ENCODE measurements at places on chromosomes 1 and 21. TPM values are rescaled to one million over a fixed set of nuclear protein-coding genes. Genes with fewer than 3 reads are reported as not detected.

- DNase-seq: no peak
These were observed 5.6 kb upstream of the BSDC1 start for GRCh38 chr1:32399843-32400242.

Gene FCRL3
- 0.10 TPM for polyA plus RNA-seq

DNA sequence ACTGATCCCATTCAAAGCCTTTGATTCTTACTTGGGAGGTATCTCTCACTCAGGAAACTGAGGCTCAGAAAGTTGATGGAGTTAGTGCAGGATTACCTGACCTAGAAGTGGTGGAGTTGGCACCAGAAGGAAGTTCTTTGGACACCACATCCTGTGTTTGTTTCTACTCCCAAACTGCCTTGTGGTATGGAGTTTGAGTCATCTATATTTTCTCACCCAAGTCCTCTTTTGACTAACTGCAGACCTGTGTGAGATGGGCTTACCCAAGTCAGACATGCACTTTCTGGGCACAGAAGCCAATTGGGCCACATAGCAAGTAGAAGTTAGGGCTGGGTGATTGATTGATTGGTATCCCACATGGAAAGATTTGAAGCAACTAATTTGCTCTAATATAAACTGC lies 36.1 kb downstream of the FGGY start:
- no peak for DNase-seq

GRCh38 chr1:208643005-208643597 lies 398.9 kb upstream of the PLXNA2 start:
- DNase-seq: peak; percentile 31

Gene CELF3
- polyA plus RNA-seq: 0.23 TPM

Gene CAPN9
- 1.2 TPM for polyA plus RNA-seq

Gene ARHGEF16
- 0.48 TPM for polyA plus RNA-seq

- no peak for DNase-seq
These were observed 33.0 kb upstream of the LRIG2 start for GRCh38 chr1:113040041-113040440.

GRCh38 chr1:161738627-161739287 lies 10.8 kb upstream of the DUSP12 start:
- DNase-seq: no peak

- DNase-seq: no peak
These were observed 34.5 kb upstream of the SERBP1 start for GRCh38 chr1:67464746-67465145.

Gene UMODL1
- not detected for polyA plus RNA-seq

Gene PLCH2
- polyA plus RNA-seq: 0.58 TPM

DNA sequence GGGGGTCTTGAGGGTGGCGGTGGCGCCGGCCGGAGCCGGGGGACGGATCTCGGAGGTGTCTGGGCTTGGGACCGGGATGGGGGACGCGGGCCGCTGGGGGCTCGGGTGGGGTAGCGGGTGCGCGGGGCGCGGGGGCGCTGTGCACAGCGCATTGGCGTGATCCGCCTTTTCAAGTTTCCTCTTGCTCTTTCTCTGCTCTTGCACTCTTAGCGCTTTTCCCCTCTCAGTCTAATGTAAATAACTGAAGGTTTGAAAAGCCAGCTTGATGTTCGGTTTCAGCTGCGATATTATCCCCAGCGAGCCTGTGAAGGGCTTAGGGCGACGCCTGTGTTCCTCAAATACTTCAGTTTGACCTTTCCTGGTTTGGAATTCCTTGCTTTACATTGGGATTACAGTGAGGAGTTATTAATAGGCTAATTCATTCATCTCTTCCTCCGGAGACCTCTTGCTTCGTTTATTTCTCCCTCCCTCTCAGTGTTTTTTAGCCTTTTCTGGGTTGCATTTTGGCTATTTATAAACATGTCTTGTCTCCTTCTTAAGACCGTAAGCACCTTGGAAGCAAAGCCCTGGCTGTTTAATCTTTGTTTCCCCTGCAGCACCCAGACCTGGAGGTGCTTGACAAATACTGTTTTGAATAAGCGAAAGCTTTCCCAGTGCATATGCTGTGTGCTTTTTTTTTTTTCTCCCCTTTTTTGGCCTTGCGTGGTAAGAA lies 693 bp downstream of the RAB4A start:
- peak; percentile 18 for DNase-seq

Gene KDF1
- polyA plus RNA-seq: not detected

Gene KLF17
- 0.09 TPM for polyA plus RNA-seq

- peak; percentile 87 for DNase-seq
These were observed 106.1 kb downstream of the KIAA0319L start for GRCh38 chr1:35451125-35451528.

Gene NUDT17
- polyA plus RNA-seq: 15.3 TPM

DNA sequence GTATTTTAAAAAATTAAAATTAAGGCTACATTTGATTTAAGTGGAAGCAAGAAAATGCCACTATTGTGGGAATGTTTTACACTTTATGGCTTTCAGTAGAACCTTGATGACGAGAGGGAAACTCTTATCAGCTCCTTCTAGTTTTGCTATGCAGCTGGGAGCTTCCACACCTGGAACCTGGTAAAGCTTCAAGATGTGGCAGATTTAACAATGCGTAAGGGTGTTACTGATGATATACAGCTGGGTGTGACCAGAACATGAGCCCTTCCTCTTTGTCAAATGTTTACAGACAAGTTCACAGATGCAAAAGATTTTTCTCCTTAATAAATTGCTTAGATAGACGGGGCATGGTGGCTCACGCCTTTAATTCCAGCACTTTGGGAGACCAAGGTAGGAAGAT lies 20.3 kb downstream of the TTC13 start:
- DNase-seq: no peak

DNA sequence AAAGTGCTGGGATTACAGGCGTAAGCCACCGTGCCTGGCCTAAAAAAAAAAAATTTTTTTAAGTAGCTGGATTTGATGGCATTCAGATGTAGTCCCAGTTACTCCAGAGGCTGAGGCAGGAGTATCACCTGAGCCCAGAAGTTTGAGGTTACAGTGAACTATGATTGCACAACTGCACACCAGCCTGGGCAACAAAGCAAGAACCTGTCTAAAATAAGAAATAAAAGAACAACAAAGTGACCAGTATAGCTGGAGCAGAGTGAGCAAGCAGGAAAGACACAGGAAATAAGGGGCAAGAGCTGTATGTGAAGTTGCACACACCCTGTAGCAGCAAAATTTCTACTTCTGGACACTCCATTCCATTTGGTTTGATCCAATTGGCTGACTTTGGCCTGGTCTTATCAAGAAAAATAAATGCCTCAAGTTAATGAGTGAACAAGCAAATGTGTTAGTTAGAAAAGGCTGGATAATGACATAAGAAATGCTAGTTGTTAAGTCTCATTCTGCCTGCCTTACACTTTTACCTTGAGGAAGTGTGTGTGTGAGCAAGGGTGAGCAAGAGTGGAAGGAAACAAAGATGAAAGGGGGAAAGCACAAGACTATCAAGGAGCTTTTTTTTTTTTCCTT lies 7.9 kb downstream of the ATP5IF1 start:
- DNase-seq: no peak

GRCh38 chr1:1345860-1346500 lies 3.2 kb downstream of the DVL1 start:
- no peak for DNase-seq

DNA sequence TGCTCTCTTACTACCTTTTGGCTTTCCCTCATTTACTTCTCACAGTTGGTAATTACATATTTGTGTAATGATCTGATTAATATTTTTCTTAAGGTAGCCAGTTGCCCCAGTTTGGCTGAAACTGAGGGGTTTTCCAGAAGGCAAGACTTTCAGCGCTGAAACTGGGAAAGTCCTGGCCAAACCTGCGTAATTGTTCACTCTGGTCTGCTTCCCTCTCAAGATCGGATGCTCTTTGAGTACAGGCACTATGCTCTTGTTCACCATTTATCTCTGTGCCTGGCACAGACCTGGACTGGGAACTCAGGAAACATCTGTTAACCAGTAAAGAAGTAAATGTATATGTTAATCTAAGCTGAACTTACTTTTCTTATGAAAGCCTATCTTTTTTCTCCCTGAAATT lies 209.6 kb upstream of the HOOK1 start:
- no peak for DNase-seq

Gene RHOC
- polyA plus RNA-seq: 314 TPM

- no peak for DNase-seq
These were observed 58.7 kb downstream of the ACP6 start for GRCh38 chr1:147611586-147611985.

GRCh38 chr1:81703756-81704463 lies 96.8 kb upstream of the ADGRL2 start:
- no peak for DNase-seq

GRCh38 chr1:112054510-112054909 lies 65.0 kb upstream of the KCND3 start:
- DNase-seq: no peak

- DNase-seq: no peak
These were observed 73.8 kb downstream of the SH3BGR start for GRCh38 chr21:39525601-39526000.

- DNase-seq: no peak
These were observed 169.3 kb upstream of the ETV3 start for GRCh38 chr1:157307491-157307890.

GRCh38 chr1:162349635-162350330 lies 26.9 kb downstream of the SPATA46 start:
- no peak for DNase-seq

GRCh38 chr1:198165927-198166647 lies 9.3 kb downstream of the NEK7 start:
- no peak for DNase-seq

GRCh38 chr1:45044916-45045315 lies 32.9 kb downstream of the UROD start:
- no peak for DNase-seq

DNA sequence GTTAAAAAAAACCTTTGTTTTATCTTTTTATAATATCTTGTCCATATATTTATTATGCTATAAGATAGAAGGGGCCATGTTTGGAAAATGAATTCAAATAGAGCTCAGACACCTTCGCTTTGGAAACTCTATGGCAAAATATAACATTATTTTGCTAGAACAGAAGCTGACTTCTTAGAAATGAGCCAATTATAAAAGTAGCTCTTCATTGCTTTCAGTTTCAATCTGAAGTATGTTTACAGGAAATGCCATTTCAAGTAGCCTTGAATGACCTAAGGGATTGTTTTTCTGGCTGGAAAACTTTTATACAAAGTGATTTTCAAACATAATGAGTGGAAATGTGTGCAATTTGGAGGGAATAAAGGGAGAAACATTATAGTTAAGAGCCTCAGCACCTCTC lies 37.8 kb upstream of the GBP5 start:
- DNase-seq: peak; percentile 5

- no peak for DNase-seq
These were observed 10.4 kb downstream of the RNF19B start for GRCh38 chr1:32954168-32954567.

Gene DENND2C
- polyA plus RNA-seq: 9.4 TPM

DNA sequence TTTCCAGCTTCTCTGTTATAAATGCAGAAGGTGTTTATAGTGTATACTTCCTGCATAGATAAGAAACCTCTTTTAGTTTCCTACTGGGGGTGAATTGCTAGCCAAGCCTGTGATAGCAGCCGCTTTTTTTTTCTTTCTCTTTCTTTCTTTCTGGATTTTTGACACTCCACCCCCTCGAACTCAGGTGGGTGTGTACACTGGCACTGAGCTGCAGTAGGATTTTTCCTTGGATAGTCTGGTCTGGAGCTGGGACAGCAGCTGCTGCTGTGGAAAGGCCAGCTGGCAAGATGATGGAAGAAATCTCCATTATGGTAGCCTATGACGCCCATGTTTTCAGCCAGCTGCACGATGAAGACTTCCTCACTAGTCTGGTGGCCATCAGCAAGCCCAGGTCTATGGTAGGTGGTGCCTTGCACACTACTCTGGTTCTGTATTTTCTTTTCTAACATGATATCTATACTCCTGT lies 122.5 kb upstream of the CACYBP start:
- DNase-seq: no peak

DNA sequence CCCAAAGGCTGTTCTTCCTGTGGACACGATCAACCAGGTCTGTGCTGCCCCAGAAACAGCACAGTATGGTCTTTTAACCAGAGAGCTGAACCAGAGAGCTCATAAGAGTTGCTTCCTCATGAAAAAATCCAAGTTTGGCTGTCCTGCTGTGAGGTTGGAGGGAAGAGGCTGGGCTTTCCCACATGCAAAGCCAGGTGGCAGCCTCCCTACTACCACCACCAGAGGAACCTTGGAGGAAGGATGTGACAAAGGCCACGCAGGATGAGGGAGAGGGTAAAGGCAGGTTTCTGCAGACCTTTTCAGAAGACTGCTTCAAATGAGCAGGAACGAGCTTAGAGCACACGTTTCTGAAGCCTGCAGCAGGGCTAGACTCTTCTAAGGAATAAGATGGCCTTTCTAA lies 27.1 kb downstream of the FAM78B start:
- DNase-seq: no peak

GRCh38 chr1:41440321-41441085 lies 44.0 kb downstream of the EDN2 start:
- DNase-seq: no peak

Gene CHIA
- not detected for polyA plus RNA-seq

DNA sequence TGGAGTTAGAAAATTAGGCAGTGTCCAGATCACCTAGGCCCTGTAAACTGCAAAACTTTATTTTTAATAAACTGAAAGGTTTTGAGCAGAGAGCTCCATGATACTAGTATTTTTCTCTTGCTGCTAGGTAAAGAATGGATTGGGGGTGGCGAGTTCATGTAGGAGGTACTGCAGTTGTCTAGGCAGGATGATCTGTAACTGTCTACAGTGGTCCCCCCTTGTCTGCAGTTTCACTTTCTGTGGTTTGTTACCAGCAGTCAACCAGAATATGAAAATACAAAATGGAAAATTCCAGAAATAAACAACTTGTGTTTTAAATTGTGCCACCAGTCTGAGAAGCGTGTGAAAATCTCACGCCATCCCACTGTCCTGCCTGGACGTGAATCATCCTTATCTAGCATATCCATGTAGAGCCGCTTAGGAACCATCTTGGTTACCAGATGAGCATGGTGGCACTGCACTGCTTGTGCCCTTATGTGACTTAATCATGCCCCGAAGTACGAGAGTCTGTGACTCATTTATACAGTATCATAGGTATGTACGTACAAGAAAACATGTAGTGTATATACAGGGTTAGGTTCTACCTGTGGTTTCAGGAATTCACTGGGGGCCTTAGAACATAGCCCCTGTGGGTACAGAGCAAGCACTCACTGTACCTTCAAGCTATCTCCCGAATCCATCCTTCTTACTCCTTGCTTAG lies 94.2 kb downstream of the AHCTF1 start:
- no peak for DNase-seq

Gene CD247
- 0.19 TPM for polyA plus RNA-seq

Gene E2F2
- polyA plus RNA-seq: 4.4 TPM

DNA sequence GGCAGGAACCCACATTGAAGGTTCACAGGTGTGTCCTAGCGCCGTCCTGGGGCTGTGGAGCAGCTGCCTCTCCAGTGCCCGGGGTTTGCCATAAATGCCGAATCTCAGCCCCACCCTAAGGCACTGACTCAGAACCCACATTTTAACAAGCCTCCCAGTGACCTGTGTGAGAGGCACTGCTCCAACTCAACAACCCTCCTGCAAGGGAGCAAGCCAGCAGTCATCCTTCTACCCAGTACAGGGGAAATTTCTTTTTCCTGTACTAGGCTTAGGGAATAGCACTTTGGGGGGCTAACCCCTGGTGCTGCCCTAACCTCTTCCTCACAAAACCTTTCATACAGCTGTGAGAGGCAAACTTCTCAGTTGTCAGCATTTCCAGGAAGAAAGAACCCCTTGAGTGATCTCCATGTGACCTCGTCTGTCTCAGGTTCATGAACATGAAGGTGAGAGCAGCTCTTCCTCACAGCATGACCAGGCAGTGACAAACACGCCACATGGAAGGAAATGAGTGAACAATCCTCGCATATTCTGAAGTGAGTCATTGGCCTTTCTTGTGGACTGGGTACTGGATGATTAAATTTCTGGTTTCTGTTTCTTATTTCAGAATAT lies 11.4 kb upstream of the BCAR3 start:
- no peak for DNase-seq

Gene SLC44A5
- polyA plus RNA-seq: 0.50 TPM

Gene AADACL3
- not detected for polyA plus RNA-seq

Gene NBPF6
- polyA plus RNA-seq: not detected

Data from muscle of back (tissue), 13 donors.